Fibroblast of skin of abdomen (primary cell): ENCODE measurements at places on chromosomes 5 and 9.

GRCh38 chr9:116516456-116516855 is 170.6 kb upstream of the TRIM32 start:
- no peak for DNase-seq

GRCh38 chr5:151072630-151073025 is 8.2 kb downstream of the TNIP1 start:
- DNase-seq, result peak; percentile 75

DNA sequence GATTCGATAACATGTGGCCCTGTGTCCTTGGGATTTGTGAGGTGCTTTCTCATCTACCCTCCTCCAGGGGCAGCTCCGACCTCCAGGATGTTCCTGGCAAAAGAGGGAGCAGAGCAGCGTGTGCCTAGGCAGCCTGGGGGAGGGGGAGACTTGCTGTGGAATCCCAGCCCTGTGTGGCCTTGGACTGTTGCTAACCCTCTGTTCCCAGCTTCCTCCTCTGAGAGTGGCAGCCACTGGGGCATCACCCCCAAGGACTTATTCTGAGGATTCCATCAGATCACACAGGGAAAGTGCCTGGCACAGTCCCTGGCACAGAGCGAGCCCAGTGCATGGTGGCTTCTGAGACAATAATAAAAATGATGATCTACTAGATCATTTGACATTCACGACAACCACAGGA is 265.1 kb upstream of the MVB12B start:
- no peak for DNase-seq

GRCh38 chr5:83564069-83564749 is 92.7 kb downstream of the VCAN start:
- DNase-seq, result peak; percentile 45

GRCh38 chr9:89391585-89391984 is 73.3 kb downstream of the SECISBP2 start:
- no peak for DNase-seq

GRCh38 chr5:39580702-39581453 is 156.1 kb upstream of the DAB2 start:
- peak; percentile 90 for DNase-seq

- DNase-seq, result peak; percentile 98
These were observed 201.2 kb downstream of the ADAMTS12 start for GRCh38 chr5:33690374-33691135.

DNA sequence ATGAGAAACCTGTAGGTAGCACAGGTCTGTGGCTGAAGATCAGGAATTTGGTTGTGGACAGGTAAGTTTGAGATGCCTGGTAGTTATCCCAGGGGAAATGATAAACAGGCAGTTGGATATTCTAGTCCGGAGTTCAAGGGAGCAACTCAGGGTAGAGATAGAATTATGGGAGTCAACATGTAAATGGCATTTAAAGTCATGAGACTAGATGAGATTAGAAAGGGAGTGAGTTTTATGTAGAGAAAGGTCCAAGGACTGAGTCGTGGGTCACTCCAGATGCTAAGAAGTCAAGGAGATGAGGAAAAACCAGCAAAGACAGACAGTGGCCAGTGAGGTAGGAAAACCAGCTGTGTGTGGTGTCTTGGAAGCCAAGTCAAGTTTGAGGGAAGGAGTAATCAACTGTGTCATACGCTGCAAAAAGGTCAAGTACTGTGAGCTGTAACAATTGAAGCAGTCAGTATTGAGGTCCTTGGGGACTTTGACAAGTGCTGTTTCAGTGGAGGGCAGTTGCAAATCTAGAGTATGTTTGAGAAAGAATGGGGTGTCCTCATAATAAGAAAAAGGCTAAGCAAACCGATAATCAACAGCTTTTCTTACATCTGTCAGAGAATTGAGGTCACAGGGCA is 18.2 kb downstream of the GNPDA1 start:
- no peak for DNase-seq

DNA sequence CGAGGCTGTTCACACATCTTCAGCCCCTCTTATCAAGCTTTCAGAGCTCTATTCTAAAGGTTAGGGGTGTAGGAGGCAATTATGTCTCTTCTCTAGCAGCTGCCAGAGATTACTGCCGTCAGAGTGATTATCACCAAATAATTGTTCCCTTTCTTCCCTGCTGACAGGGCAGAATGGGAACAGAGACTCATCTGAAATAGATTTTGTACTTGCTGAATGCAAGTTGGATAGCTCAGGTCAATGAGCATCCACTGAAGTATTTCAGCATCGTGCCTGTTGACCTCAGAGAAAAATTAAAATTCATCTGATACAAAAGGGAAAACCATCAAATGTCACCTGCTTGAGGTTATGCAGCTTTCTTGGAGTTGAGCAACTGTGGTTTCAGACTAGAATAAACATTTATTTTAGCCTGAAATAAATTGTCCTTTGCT is 213.7 kb upstream of the MAP3K1 start:
- DNase-seq, result peak; percentile 51

GRCh38 chr9:37333288-37333687 is 89.2 kb upstream of the GRHPR start:
- no peak for DNase-seq

- DNase-seq, result peak; percentile 8
These were observed 37.1 kb downstream of the MAP3K1 start for GRCh38 chr5:56852228-56853000.

DNA sequence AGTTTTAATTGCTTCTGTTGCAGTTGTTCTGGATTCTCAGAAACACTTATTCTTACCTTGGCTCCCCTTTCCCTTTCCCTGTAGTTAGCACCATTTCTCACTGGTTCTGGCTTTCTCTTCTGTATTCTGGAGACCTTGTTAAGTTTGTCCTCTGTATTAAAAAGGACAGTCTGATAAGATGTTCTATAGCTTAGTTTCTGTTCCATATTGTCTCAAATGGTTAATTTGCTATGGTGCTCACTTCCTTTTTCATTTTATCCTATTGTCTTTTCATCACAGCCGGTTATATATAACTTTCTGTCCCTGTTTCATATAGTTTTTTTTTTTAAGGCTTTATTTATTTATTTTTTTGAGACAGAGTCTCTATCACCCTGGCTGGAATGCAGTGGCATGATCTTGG is 41.4 kb upstream of the KIAA1958 start:
- DNase-seq, result no peak

DNA sequence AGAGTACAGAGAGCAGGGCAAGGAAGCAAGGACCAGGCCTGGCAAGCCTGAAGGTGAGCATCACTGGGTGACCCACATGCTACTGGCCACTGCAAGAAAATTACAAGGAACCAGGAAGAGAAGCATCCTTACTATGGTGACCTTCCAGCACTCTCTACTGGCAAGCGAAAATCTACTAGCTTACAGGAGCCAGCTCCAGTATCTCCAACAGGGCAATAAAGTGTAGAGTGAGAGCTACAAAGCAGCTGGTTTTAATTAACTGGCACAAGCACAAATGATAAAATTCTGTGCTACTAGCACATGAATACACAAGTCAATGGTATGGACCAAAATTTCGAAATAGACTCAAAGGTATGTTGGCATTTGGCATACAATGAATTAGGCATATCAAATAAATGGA is 113.3 kb upstream of the CAST start:
- DNase-seq, result peak; percentile 61

DNA sequence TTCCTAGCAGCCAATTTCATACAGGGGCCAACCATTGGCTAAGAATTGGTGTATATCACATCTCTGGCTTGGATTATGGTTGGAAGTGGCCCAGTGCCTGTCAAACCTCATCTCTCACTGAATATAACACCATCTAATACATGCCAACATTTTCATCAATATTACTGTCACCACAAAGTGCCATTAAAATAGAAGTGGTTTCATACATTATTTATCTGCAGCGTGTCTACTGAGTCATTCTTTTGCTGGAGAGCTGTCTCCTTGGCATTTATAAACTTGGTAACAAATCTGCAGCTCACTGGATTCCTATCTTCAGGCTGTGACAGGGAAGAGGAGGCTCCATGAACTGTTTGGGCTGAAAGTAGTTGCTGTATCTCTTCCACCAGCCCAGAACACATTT is 70.9 kb downstream of the PTTG1 start:
- DNase-seq, result peak; percentile 61

GRCh38 chr9:36328798-36329411 is 70.7 kb upstream of the GNE start:
- peak; percentile 74 for DNase-seq

- no peak for DNase-seq
These were observed 41.9 kb upstream of the PLPP6 start for GRCh38 chr9:4620057-4620765.

DNA sequence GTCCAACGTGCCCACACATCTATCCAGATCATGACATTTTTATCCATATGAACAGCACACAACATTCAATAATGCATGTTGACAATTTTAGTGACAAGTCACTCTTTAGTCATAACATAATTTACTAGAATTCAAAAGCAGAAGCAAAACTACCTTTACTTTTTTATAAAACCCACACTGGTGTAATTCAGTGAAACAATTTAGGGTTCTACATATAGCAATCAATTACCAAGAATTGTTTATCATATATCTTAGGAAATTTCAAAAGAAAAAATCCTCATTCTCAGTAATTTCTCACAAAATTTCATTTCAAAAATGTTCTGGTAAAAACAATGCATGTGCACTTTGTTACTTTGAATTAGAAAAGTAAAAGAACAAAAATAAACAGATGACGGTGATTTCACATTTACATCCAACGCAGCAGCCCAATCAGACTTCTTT is 12.6 kb downstream of the AUH start:
- DNase-seq, result no peak

DNA sequence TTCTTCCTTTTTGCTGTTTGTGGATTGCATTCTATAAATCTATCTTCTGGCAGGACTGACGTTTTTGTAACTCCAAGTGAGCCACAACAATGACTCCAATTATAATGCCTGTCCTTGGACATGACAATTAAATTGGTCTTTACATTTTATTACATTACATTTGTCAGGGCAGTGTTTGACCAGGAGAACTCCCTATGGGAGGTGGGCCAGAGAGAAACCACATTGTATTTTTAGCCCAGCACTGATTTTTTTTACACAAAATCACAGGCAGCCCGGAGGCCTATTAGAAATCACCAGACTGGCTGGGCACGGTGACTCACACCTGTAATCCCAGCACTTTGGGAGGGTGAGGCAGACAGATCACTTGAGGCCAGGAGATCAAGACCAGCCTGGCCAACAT is 99.1 kb upstream of the SMC5 start:
- DNase-seq, result peak; percentile 27

GRCh38 chr9:134341306-134341705 is 15.1 kb downstream of the RXRA start:
- DNase-seq, result no peak

- DNase-seq, result peak; percentile 42
These were observed 158.8 kb upstream of the ZNF462 start for GRCh38 chr9:106704056-106704615.

- no peak for DNase-seq
These were observed 32.6 kb downstream of the FNBP1 start for GRCh38 chr9:130010151-130010988.

GRCh38 chr5:116088062-116088461 is 3.2 kb downstream of the COMMD10 start:
- DNase-seq, result no peak

DNA sequence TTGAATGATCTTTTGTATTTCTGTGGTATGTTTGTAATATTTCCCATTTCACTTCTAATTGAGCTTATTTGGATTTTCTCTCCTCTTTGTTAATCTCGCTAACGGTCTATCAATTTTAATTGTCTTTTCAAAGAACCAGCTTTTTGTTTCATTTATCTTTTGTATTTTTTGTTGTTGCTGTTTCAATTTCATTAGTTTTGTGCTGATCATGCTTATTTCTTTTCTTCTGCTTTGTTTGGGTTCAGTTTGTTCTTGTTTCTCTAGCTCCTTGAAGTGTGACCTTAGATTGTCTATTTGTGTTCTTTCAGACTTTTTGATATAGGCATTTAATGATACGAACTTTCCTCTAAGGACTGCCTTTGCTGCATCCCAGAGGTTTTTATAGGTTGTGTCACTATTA is 28.4 kb upstream of the SNCAIP start:
- no peak for DNase-seq

DNA sequence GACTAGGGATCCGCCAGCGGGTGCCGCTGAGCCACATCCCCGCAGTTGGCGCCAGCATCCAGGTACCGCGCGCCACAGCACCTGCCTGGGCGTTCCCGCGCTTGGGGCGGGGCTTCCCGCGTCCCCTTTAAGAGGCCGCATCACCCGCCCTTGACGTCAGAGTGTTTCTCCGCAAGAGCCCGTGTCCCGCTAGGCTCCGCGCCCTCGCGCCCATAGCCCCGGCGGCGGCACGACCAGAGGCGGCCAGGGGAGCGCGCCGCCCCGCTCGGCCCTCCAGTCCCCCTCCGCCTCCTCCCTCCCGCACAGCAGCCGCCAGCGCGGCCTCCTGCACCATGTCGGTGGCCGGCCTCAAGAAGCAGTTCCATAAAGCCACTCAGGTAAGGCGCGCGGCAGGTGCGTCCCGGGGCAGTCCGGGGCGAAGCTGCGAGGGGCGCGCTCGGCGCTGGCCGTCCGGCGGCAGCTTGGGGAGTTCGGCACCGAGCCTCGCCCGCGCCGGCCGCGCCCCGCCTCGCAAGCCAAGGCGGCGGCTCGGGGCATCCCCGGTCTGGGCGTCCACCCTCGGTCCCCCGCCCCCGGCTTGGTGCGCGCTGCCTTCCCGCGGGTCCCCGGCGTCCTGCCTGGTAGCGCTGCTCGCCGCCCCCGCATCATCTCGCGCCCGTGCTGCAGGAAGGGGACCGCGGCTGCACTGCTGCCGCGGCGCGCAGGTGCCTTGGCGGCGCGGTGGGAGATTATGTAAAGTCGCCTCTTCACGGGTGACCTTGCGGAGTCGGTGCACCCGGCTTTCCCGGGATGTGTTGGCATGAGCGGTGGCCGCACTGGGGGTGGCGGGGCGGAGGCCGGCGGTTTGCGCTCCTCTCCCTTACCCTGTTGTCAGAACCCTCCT is at the start of gene SH3GL2:
TSS of gene SH3GL2 (plus strand) at position 156 of the 883 bp plus-strand sequence.
- peak; percentile 8 for DNase-seq

DNA sequence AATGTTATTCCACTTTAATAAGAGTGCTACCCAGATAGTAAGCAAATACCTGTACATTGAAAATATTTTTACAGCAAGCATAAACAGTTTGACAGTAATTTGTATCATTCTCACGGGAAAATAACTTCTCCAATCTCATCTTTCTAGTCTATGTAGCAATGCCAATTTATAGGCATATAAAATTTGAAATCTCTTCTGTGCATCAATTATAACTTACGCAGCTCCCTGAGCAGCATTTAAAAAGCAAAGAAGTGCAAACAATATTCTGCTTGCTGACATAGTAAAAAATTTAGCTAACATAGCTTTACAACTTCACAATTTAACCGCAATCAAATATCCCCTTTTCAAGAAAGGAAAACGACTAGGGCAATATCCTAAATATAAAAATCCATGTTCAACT is 257.3 kb downstream of the FBXL17 start:
- DNase-seq, result no peak

DNA sequence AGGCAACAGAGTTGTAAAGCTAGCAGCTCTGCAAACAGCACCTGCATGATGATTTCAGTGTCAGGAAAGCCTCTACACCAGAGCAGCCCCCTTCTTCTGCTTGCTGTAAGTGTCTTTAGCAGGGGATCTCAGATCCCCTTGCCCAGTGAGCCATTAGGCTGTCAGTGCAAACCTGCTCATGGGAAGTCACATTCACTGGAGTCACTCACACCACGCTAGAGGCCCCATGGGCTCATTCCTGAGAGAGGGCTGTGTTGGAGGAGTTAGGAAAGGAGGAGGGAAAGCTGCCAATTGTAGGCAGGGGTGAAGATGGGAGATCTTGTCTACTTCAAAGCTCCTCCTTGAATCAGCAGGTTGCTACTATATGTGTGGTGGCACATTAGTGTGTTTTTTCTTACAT is 275.2 kb downstream of the SMARCA2 start:
- DNase-seq, result no peak

- no peak for DNase-seq
These were observed 119.4 kb upstream of the RAI14 start for GRCh38 chr5:34536699-34537098.

- DNase-seq, result no peak
These were observed 115.6 kb downstream of the TRPM6 start for GRCh38 chr9:74772121-74772520.
